ENCODE measurements at places on chromosomes 4 and X. TPM values are rescaled to one million over a fixed set of nuclear protein-coding genes. Genes with fewer than 3 reads are reported as not detected.

GRCh38 chr4:140049849-140050637, 103.9 kb downstream of the MAML3 start:
- no peak for DNase-seq

Gene TREX2
- not detected for polyA plus RNA-seq

- DNase-seq: no peak
Measured at GRCh38 chr4:23202712-23203247, 510.0 kb downstream of the GBA3 start.

DNA sequence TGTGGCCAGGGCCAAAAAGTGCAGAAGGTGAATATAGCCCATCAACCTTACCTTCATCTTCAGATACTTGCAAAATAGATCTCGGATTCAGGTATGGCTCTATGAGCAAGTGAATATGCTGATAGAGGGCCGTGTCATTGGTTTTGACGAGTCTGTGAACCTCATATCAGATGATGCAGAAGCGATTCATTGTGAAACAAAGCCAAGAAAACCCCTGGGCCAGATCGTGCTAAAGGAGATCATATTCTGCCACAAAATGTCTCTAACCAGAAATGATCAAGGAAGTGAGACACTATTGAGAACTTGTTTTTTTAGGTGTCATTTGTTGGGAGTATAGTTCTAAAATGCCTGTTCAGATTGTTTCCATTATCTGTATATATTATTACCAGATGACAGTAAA, 48.3 kb downstream of the PDK3 start:
- DNase-seq: no peak

Gene RNF175
- 0.24 TPM for polyA plus RNA-seq

Gene NXF2
- not detected for polyA plus RNA-seq

Gene DUSP9
- polyA plus RNA-seq: not detected

DNA sequence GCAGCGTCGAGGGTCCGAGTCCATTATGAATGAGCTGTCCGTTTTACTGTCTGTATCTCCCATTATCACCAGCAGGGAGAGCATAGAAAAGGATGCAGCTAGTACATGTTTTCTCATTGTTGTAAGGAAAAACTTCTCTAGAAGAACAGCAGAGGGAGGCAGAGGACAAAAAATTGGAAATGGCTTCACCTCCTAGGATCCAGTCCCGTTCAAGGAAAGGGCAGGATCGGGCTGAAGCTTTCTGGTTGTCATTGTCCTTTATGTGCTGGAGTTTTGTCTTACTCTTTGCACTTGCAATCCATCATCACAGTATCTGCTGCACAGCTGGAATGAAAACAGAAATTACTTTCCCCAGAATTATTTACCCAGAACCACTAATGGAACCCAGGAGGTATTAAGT, 14.7 kb downstream of the NDP start:
- DNase-seq: peak; percentile 51

DNA sequence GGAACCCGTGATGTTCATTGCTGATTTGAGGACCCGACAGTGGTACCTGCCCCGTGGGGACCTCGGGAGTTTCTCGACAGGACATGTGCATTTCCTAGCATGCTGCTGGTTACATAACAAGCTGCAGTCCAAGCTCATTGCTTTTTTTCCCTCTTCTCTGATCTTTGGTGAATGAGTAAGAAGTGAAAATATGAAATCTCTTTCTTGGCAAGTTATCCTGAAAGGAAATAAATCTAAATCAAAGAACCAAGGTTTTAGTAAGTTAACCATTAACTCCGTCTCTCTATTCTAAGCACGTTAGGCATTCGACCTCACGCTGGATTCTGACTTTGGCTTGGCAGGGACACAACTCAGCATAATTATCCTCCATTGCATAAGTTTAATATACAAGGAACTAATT, 86.6 kb downstream of the STK32B start:
- no peak for DNase-seq

- DNase-seq: no peak
Measured at GRCh38 chr4:13233755-13234154, 250.4 kb downstream of the RAB28 start.

DNA sequence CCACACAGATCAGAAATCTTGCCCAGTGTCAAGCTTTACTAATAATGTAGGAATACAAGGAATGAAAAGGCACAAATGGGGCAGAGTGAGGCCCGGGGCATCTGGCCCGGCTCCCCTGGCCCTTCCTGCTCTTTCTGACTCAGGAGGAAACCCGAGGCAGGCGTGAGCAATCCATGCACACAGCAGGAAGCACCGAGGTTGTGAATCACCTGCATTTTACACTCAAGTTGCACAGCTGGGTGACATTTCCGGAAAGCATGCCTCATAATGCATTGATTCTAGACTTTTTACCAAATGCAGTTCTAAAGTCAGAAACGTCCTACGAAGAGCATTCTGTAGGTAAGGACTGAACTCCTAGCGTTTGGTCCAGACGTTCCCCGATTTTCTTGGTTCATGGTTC, 38.9 kb downstream of the PRIMPOL start:
- no peak for DNase-seq

DNA sequence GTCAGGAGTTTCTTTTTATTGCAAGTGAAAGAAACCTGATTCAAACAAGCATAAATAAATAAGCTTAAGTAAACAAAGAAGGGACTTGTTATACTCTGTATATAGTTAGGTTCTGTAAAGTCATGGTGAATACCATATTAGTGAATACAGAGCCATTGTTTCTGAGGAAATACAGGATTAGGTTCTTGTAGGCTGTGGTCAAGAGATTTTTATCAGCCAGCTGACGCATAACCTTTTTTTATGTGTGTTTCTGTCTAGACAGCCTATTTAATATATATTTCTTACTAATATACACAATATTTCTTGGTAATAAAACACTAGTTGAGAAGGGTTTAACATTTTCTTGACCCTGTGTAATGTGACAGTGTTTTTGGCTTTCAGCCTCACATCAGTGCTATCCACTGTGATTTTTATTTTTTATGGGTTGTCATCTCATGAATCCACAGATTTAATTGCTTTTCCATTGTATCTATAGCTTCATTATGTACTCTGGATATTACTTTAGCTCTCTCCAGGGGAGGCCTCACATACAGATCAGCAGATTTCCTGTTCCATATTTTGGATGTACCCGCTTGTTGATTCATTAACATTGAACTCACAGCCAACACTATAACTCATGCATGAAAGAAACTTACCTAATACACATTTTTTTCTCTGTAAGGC, 8.0 kb downstream of the HERC3 start:
- DNase-seq: no peak

Gene MAGEB10
- not detected for polyA plus RNA-seq

DNA sequence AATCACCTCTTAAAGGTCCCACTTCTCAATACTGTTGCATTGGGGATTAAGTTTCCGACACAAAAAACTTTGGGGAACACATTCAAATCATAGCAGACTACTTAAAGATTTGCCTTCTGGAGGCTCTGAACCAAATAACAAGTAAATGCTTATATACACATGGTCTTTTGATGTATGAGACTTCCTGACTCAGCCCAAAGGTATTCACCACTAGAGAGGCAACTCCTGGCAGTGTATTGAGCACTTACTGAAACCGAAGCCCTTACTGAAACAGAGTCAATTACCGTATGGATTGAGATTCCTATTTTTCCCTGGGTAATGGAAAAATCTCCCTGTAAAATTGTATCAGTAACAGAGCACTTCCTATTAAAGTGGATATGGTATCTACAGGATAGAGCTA, 45.4 kb downstream of the ZCCHC13 start:
- DNase-seq: no peak

DNA sequence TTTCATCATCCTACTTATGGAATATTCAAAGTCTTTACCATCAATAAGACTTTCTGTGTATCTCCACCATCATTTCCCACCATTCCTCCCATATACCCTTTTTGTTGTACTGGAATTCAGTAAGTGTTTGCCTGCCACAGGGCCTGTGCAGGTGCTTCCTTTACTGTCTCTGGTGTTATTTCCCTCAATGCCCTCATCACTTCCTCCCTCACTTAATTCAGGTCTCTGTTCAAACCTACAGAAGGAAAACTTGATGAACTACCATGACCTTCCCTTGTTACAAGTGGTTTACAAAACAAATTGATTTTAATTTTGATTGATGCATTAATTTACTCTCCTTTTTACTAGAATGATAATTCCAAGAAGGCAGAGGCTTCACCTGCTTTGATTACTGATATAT, 159.5 kb upstream of the FAT4 start:
- no peak for DNase-seq

- DNase-seq: no peak
Measured at GRCh38 chrX:15170927-15171326, 99.0 kb downstream of the ASB9 start.

Gene RHOH
- polyA plus RNA-seq: 486 TPM

- DNase-seq: no peak
Measured at GRCh38 chr4:11228530-11228929, 200.2 kb downstream of the HS3ST1 start.

- peak; percentile 89 for DNase-seq
Measured at GRCh38 chr4:121869841-121870822, at the start of gene BBS7. TSS of gene BBS7 (minus strand) at chr4:121870474. CDS start at chr4:121870313, 161 bp downstream.

DNA sequence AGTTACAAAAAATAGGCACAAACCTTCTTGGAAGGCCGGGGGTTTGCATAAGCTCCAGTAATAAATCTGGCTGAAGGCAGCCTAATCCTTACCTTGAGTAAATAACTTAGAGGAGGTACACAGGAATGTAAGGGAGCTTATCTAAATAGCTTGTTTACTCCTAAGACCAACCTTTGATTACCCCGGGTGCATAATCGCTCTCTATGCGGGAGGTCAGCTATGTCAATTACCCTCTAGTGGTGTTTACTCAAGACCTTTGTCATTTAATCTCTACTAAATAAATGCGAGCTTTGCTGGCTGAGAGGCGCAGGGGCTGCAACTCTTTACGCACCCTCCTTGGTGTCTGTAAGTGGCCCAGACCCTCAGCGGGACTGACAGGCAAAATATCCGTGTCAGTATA, 50.2 kb upstream of the MAP9 start:
- no peak for DNase-seq

GRCh38 chr4:185128272-185129119, 14.6 kb upstream of the SLC25A4 start:
- no peak for DNase-seq

DNA sequence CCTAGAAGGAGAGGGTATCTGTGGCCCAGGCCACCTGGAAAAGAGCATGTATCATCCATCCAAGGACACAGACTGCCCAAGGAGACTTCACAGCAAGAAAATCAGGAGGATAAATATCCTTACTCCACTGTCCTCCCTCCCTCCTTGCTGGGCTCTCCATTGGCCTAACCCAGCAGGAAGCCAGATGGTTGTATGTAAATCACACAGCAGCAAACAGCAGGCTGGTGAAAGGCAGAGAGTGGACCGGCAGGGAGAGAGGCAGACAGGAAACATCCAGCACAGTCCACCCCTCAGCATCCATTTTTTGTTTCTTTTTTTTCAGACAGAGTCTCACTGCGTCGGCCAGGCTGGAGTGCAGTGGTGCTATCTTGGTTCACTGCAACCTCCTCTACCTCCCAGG, 17.5 kb downstream of the TXK start:
- no peak for DNase-seq

GRCh38 chr4:171024720-171025303, 788.4 kb upstream of the GALNTL6 start:
- no peak for DNase-seq

Gene TMEM154
- polyA plus RNA-seq: 41.9 TPM

Gene FBXW7
- polyA plus RNA-seq: 36.2 TPM

Gene GATA1
- polyA plus RNA-seq: not detected

GRCh38 chr4:83701041-83701440, 165.1 kb downstream of the GPAT3 start:
- DNase-seq: no peak

GRCh38 chrX:21873063-21873775, 17.4 kb downstream of the YY2 start:
- no peak for DNase-seq

Gene ADAD1
- not detected for polyA plus RNA-seq

Gene PCDH19
- polyA plus RNA-seq: not detected

DNA sequence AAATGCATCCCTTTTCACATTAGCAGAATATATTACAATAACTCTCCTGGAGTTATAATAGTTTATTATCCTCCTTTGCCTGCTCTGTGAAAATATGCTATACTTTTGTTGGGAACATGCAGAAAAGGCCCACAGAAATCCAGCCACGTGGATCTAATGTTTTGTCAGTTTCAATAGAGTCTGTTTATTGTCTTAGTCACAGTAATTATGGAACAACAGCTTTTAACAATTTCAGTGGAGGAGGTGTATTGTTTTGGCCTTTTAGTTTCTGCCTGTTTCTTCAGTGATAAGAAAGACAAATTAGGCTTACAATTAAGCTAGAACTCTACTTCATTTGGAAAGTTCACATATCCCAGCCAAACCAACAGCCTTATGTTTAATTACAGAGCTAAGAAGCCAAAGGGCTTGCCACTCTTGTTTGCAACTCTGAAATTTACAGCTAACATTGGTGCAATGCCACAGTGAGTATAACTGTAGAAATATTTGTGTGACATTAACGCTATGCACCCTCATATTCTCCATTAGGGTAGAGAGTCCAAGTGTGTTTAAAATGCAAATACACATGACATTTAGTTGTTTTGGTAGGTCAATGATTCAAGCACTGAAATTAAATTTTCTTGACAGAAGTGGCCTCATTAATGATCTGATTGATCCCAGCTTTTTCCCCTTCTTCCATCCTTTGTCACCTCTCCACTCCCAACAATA, 175.8 kb downstream of the USP46 start:
- no peak for DNase-seq

Gene GPRASP1
- 1.9 TPM for polyA plus RNA-seq

GRCh38 chr4:39933671-39934590, 43.8 kb downstream of the PDS5A start:
- no peak for DNase-seq
